Esophagus mucosa (tissue), 1 donor: ENCODE measurements at places on chromosomes 12 and 14.

GRCh38 chr12:81705586-81705985, 53.6 kb downstream of the PPFIA2 start:
- no peak for ATAC-seq

DNA sequence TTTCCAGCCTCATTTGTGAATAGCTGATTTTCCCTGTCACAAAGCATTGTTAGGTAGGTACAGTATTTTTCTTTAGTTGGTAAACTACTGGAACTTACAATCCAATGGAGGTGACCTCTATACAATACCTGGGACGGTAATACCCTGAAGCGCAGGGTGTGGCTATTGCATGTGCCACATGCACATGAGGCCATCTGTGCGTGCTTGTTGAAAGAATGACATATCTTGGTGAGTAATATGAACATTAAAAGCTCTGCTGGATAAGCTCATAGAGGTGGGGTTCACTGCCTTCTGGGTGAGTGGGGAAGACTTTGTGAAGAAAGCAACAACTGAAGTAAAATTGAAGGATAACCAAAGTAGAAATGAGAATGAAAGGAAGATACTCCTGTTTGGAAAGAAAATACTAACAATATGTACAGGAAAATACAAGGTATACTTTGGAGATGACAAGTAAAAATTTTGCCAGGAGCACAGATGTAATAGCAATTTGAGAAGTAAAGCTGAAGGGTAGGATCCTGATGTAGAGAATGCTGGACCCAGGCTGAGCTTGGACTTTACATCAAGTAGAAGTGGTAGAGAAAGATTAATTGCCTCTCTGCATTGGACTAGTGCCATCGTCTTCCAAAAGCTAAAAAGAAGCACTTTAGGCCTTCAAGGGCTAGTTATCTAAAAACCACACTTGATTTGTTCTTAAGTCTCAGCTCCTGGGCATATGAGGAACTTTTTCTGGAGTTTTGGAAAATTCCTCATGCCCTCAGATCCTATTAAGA, 97.1 kb downstream of the SLC38A6 start:
- peak; percentile 86 for ATAC-seq

- no peak for ATAC-seq
These were observed 28.9 kb downstream of the SLC25A21 start for GRCh38 chr14:37143475-37143874.

DNA sequence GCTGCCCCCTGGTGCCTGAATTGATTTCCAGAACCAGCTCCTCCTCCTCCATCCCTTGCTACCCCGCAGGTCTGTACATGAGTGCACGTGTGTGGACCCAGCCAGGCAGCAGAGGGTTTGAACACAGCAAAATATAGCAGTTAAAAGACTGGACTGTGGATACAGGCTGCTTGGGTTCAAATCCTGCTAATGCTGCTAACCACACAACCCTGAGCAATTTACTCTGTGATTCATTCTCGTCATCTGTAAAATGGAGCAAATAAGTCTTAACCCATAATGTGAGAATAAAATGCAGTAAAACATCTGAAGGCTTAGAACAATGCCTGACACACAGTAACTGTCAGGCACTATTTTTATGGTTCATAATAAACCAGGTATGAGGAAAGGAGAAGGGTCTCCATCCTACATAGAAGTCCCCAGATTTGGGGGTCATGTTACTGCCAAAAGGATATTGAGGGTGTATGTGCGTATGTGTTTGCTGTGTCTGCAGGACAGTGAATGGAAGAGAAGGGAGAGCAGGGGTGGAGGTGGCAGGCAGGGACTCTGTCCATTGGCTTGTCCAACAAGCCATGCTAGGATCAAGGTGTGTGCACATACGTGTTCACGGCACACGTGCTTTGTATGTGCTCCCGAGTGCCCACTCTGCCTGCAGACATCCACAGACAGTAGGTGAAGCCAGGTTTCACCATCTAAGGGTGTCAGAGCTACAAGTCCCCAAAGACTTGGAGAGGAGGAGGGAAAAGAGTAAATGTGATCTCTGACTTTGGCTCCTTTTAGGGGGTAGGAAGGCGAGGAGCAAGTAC, 1.5 kb upstream of the STAT6 start:
- ATAC-seq, result no peak

DNA sequence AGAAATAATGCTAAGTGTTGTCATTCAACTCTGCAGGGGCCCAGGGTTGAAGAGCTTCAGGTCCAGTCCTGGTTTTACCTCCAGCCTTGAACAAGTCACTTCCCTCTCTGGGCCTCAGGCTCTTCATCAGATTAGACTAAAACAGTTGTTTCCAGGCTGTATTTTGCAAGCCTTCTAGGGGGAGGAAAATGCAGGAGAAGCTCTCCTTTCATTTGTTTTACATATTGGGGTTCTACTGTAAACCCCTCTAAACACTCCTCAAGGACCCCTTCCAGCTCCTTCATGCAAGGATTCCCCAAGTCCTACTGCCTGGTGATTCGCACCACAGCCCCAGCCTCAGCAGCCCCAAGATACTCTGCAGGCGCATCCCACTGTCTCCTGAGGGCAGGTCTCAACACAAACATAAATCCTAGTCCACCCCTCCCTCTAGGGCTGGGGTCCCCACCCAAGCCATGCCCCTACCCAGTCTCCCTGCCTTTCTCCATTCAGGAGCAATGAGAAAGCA, 2.7 kb downstream of the SDR9C7 start:
- ATAC-seq, result no peak

- no peak for ATAC-seq
These were observed 269.9 kb downstream of the ADAMTS20 start for GRCh38 chr12:43282106-43282505.

GRCh38 chr14:39122330-39123138, 8.4 kb downstream of the GEMIN2 start:
- no peak for ATAC-seq

- no peak for ATAC-seq
These were observed 15.2 kb upstream of the CSRNP2 start for GRCh38 chr12:51098611-51099010.

- no peak for ATAC-seq
These were observed 11.9 kb downstream of the CD9 start for GRCh38 chr12:6212086-6212485.

DNA sequence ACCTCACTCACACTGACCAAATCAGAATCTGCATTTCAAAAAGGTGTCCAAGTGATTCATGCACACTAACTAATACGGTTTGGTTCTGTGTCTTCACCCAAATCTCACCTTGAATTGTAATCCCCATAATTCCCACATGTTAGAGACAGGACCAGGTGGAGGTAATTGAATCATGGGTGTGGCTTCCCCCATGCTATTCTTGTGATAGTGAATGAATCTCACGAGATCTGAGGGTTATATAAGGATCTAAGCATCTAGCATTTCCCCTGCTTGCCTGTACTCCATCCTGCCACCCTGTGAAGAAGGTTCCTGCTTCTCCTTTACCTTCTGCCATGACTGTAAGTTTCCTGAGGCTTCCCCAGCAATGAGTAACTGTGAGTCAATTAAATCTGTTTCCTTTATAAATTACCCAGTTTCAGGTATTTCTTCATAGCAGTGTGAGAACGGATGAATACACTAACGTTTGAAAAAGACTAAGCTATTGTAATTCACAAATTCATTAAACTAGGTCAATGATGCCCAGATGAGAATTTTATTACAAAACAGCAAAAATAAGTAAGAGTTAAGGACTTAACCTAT, 759.1 kb downstream of the GALC start:
- no peak for ATAC-seq

GRCh38 chr12:53808023-53808705, 56.4 kb upstream of the CISTR start:
- no peak for ATAC-seq

GRCh38 chr12:64036414-64036813, 185.7 kb downstream of the KICS2 start:
- no peak for ATAC-seq

DNA sequence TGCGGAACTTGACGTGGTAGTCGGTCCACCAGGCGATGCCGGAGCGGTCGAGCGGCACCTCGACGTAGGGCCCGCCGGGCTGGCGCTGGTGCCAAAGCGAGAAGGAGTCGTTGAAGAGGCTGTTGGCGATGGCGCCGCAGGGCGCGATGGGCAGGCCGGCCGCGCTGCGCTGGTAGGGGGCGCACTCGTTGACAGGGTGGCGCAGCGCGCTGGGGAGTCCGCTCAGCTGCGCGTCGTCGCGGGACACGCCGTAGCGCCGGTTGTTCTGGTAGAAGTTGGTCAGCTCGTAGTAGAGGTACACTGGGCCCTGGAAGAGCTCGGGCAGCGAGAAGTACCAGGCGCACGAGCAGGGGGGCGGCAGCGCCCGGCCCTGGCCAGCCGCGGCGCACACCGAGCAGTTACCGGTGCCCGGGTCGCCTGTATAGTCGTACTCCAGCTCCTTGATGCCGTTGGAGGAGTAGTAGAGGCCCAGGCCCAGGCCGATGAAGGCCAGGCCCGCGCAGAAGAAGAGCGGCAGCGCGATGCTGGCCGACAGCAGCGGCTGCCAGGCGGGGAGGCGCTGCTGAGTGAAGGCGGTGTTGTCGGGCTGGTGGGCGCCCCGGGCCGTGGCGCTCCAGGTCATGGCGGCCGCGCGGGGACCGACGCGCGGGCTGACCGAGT, 482 bp downstream of the TMEM30B start:
- ATAC-seq, result peak; percentile 64

GRCh38 chr12:113456761-113457160, 14.9 kb downstream of the LHX5 start:
- no peak for ATAC-seq

- ATAC-seq, result no peak
These were observed 5.7 kb downstream of the TMEM19 start for GRCh38 chr12:71691504-71692129.

DNA sequence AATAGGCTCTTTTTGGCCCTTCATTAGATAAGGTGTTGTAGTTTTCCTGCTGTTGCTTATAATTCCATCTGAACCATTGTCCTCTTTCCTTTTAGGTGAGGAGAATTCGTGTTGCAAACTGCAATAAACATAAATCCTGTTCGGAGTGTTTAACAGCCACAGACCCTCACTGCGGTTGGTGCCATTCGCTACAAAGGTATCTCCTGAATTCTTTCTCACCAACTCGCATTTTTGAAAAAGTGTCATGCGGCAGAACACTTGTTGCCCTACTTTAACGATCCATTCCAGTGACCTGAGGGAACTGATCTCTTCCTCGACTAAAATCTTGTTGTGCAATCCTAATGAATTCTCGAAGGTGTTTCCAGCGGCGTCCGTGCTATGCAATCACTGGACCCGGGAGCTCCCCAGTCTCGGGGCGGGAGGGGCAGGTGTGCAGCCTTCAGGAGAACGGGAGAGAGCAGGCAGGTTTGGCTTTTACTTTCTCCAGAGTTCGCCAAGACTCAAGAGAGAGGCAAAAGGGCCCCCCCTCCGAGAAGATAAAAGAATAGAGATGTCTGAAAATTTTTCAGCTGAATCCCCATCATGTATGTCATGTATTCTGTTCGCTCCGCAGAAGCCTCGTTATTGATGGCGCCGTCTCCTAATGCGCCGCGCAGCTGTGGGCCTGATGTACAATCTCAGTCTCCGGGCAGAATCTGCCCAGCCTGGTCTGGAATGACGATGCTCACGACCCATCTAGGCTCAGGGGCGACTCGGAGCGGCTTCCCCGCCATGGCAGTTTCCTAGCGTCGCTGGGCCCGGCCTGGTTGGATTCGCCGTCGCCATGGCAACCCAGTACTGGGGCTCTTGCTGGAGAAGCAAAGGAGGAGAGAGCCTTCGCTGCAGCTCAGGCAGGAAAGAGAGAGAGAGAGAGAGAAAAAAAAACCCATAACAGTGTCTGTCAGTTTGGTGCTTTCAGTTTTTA, 38.2 kb downstream of the PLXNC1 start:
- ATAC-seq, result no peak

DNA sequence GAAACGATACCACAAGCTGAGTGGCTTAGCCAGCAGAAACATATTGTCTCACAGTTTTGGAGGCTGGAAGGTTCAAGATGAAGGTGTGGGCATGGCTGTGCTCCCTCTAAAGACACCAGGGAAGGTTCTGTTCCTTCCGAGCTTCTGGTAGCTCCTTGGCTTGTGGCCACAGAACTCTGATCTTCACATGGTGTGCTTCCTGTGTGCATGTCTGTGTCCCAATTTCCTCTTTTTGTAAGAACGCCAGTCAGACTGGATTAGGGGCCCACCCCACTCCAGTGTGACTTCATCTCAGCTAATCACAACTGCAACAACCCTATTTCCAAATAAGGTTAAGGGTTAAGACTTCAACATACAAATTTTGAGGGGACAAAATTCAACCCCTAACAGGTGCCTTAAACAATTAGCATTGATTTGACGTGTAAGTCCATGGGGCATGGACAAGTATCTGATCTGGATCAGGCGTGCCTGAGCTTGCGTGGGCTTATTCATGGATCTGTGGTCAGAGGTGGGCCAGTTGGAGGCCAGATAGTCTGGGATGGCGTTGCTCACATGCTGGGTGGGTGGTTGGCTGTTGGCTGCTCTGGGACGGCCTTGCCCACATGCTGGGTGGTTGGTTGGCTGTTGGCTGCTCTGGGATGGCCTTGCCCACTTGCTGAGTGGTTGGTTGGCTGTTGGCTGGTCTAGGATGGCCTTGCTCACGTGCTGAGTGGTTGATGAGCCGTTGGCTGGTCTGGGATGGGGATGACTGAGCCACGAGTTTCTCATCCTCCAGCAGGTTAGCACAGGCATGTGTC, 88.5 kb downstream of the LGMN start:
- ATAC-seq, result peak; percentile 49

- no peak for ATAC-seq
These were observed 10.7 kb downstream of the UBE3B start for GRCh38 chr12:109488051-109488665.

DNA sequence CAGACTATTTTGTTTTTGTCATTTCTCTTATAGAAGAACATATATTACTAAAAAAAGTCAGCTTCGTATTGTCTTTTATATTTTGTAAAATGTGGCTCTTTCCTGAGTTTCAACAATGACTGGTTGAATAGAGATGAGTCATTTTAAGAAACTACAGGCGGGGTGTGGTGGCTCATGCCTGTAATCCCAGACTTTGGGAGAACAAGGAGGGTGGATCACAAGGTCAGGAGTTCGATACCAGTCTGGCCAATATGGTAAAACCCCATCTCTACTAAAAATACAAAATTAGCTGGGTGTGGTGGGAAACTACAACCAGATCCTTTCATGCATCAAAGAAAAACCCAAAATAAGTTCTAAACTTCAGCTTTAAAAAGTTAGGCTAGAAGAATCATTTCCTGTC, 28.8 kb downstream of the HECTD4 start:
- peak; percentile 76 for ATAC-seq

DNA sequence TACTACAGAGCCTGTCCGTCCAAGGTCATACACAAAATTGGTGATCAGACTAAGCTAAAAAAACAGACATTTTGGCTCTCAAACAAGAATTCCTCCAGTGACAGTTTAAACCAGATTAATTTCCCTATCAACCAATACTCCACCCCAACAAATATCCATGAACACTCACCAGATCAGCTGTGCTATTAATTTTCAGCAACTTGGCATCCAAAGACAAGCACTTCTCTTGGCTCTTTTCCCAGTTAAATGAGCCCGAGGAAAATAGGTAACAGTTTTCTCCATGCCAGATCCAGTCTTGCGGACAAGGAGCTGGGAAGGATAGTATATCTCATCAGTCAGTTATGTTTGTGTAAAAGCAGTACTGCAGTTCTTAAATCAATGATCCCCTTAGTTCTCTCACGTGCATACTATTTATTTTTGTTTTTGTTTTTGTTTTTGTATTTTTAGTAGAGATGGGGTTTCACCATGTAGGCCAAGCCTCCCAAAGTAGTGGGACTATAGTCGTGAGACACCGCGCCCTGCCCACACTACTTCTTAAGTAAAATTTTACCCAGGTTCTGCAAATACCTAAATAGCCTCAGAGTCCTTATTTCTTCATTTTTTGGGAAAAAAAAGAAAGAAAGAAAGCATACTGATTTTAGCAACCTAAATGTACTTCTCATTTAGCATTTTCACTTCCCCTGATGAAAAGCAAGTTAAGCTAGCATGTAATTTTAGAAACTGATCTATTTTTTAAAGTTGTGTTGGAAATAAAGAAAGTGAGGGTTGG, 11.1 kb downstream of the OLR1 start:
- ATAC-seq, result no peak

- ATAC-seq, result no peak
These were observed 217.0 kb downstream of the KIF26A start for GRCh38 chr14:104355101-104356019.
